ENCODE measurements at places on chromosomes 2 and 18.
A peak's percentile ranks its signal among the peaks of the same experiment; 100 is the strongest.

DNA sequence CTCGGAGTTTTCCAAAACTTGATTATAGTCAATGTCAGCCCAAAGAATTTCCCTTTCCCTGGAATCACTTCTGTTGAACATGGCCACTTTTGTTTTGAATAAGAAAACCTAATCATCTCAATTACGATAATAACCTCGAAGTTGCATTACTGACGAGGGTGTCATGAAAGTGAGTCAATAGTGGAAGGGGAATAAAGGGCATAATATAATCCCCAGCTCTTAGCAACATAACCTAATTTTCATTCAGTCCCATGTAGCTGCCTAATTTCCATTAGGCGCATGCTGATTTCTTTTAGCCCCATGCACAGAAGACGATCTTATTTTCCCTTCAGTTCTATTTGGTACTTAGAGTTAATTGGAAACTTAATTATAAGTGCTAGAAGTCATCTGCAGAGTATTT lies 51.1 kb upstream of the RAPH1 start:
- DNase-seq = no peak

- DNase-seq = no peak
Observed at GRCh38 chr2:195769975-195770374, 112.9 kb downstream of the SLC39A10 start.

DNA sequence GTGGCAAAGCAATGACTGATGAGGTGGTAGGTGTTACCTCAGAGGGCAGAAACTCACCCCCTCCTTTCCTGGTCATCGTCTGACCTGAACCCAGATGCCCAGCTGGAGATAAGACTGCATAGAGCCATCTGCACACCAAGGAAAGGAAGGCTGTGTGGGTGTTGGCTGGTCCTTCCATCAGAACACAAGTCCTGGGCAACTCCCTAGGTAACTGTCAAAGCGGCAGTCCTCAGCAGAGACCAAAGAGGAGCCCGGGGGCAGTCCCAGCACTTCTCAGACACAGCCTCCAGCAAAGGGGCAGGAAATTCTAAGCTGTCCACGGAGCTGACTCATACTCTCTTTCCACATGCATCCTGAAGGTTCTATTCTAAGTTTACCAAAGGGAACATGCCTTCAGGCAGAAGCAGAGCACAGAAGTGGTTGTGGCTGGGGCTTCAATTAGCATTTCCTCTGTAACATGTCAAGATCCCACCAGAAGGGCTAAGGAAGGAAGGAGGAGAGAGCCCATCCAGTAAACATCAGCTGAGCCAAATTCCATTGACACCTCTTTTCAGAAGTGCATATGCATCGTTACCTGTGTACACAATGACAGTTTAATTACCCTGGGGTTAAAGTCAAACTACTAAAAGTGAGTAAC lies 54.7 kb downstream of the SPRED2 start:
- DNase-seq = no peak

DNA sequence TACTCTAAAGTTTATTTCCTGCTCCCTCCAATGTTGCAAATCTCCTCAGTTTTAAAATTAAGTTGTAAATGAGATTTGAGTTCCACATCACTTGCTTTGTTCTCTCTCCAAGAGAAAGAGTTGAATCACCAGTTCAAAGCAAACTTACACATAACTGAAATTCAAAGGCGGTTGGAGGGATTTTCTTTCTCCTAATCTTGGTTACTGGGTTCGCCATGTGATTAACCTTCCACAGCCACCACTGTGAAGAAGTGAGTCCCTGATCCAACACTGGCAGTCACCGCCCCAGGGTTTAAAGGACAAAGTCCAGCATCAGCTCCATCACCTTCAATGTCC lies 247.1 kb downstream of the MYCN start:
- no peak for DNase-seq

GRCh38 chr2:225041851-225042799 lies at the start of gene DOCK10:
Gene DOCK10 (minus strand): TSS chr2:225042468. CDS start chr2:225042374, 94 bp downstream.
- peak; percentile 80 for DNase-seq

GRCh38 chr2:125456693-125457363 lies 1199.1 kb upstream of the GYPC start:
- DNase-seq = no peak

DNA sequence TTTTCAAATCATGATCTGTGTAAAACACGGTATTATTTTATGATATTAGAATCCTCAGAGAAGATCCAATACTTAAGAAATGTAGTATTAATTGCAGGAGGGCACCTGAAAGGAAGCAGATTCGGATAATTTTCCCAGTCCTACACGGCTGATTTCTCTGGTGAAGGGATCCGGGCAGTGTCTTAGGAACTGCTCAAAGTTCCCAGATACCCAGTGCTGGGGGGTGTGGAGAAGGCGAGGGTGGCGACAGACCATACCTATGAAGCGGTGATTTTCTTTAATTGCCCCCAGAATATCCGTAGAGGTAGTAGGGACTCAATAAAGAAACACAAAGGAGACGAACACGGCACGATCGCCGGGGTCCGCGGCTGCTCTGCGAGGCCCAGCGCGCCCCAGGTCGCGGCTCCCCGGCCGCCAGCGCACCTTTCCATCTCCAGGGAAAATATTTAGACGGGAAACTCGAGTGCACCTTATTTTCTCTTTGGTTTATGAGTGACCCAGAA lies 1.4 kb upstream of the SOX11 start:
- no peak for DNase-seq

DNA sequence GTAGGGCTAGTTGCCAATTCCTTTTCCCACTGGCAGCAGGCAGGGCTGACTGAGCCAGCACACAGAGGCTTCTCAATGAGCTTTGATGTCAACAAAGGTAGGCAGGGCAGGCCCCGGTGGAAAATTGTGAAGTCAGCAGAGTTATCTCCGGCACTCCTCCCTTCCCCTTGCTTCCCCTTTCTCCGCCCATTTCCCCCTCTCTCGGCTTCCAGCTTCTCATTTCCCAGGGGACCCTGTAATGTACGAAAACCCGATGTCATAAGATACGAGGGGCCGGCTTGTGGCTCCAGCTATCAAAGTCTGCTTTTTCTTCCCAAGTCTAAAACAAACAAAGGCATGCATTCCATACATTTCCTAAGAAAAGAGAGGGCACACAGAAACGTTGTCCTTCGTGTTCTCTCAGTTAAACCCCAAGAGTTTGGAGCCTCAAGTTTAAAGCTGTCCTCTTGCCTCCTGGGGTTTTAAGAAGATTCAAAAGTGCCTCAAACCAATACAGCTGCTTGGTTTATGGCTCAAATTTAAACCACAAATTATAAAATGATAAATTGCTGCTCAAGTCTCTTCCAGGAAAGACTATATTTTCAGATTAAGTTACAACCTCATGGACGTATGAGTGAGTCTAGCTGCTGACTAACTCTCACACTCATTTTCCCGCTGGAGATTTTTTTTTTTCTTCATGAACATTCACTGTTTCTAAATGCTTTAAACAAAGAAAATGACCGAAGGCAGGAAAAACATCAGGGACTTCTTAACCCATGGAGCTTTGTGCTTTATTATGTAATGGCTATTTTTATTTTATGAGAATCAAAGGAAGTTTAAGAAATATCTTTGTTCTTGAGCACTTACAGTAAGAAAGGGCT lies 27.2 kb upstream of the EML4 start:
- no peak for DNase-seq

GRCh38 chr2:68245066-68245465 lies 7.3 kb downstream of the PPP3R1 start:
- DNase-seq = no peak

DNA sequence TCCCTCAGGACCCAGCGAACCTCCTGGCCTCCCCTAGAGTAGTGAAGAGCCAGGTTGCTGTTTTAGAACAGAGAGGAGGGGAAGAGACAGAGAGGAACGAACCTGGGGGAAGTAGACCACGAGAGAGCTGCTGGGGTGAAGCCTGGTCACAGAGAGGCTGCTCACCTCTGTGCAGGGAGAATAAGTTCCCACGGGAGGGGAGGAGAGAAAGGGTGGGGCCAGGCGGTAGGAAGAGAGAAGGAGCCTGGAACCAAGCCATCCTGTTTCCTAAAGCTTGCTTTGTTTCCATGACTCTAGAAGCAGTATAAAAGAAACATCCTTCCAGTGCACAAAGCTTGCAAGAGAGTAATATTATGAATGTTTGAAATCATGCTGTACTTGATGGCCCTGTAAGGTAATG lies 147.9 kb downstream of the MYT1L start:
- no peak for DNase-seq

DNA sequence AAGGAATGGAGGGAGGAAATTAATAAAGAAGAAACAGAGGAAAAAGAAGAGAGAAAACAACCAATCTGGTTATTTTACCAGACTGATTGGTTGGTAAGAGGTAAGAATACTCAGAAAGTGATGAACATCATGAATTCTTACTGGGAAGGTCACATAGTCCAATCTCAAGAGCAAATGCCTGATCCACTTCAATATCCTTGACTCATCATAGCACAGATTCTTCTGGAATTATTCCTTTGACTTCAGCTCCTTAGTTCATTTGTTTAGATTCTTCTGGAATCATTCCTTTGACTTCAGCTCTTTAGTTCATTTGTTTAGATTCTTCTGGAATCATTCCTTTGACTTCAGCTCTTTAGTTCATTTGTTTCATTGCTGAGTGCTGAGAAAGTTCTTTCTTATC lies 2030.6 kb upstream of the CELF4 start:
- no peak for DNase-seq

DNA sequence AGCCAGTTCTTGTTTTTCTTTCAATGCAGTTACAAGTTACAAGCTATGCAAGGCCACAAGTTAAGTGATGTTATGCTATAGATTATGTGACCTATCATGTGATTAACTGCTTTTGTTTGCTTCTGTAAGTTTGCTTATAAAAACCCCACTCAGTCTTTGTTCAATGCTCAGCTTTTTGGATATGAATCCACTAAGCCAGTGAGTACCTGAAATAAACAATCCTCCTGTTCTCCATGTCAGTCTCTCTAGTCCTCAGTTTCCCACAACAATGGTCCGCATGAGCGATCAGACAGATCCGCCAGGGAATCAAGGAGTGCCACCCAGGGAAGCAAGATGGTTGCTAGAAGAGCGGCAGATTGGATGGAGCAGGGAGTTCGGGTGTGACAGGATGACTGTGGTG lies 30.7 kb upstream of the ZNF236 start:
- DNase-seq = no peak

DNA sequence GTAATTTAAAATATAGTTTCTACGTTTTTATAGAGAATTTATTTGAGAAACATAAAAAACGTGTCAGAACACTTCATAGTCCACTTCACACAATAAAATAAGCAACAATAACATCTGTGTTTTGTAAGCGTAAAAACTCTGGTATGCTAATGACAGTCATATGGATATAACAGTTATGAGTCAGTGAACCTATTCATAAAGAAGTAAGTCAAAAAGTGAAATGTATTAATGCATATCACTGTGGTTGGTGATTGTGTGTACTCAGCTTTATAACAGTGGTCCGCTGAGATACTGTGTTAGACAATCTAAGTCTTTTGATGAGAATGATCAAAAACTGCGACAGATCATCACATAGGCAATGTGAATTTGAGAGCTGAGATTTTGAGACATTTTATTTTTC lies 153.2 kb downstream of the WDR7 start:
- DNase-seq = no peak

DNA sequence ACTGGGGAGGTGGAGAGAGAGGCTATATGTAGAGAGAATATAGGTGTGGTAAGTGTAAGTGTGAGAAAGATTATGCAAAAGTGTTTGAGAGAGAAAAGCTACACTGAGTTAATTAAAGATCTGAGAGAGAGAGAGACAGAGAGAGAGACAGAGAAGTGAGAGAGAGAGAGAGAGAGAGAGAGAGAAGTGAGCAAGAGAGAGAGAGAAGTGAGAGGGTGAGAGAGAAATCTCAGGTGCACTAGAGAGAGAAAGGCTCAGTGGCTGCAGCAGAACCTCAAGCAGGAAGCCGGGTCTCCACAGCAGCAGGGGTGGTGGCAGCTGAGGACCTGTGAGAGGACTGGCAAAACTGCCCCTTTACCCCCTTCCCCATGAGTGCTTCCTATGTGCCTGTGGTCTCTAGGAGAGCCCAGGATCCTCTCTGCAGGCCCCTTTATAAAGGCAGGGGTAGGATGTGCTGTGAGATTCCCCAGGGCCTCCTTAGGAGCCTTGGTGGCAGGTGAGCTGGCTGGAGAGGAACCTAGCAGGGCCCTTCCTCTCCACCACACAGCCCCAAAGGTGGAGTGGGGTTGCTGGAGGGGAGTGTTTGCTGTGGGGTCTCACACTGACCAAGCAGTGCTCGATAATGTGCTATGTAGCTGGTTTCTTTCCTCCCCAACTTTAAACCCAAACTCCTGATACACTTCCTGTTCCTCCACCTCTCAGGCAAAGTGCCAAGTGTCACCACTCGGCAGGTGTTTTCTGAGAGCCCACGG lies 52.6 kb downstream of the SLC4A5 start:
- DNase-seq = peak; percentile 6

Data from stimulated activated CD4-positive, alpha-beta T cell treated with anti-CD3 and anti-CD28 coated beads, Interleukin-2, amount 100 ng/mL, for 4 hours (primary cell).